Activated gamma-delta T cell (primary cell): ENCODE measurements at places on chromosomes 11 and 22.
A peak's percentile ranks its signal among the peaks of the same experiment; 100 is the strongest.

DNA sequence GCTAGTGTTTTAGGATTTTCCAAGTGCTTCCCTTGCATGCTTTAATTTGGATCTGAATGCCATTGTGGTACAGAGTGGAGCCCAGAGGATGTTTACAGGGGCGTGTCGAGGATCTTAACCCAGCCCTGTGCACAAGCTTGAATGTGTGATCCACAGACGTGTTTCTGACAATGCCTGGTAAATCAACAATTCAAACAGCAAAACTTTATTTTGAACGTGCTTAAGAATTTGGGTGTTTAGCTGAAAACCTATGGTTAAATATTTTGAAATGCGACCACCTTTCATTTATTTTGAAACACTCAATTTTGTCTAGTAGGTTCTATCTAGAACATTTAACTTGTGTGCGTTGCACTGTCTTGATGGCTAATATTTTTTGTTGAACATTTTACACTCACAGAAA is 1.8 kb downstream of the TUBA8 start:
- DNase-seq = no peak

DNA sequence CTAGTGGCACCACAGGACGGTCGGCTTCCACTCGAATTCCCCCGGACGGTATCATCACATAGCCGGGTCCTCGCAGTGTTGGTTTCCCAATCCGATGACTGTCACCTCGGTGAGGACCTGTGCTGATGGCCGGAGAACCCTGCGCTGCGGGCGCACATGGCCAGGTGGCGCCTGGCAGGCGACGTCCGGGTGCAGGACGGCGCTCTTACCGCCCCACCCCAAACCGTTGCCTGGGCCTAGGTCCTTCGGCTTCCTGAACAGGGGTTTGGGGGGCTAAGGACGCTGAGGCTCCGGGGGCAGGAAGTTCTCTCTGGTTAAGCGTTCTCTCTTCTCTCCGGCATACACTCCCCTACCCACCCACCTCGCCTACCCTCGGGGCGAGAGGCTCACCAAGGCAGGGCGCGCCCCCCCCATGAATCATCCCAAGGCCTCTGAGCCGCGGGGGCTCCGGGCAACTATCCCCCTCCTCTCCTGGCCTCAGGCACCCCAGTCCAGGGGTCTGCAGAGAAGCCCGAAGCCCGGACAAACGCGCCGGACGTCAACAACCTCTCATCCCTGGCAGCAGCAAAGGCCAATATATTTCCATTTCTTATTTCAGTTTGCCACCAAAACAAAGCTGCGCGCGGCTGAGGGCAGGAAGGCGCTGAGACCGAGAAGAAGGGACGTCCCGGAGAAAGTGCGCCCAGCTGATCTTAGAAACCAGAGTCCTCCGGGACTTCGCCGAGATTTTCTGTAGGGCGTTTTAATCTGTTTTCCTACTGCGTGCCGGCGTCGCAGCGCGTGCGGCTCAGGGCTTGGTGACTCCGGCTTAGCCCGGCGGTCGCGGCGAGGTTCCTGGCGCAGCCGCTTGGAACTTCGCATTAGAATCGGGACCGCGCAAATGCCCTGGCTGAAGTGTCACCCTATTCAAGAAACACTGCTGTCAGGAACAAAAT is 5.6 kb downstream of the ALX4 start:
- no peak for DNase-seq

DNA sequence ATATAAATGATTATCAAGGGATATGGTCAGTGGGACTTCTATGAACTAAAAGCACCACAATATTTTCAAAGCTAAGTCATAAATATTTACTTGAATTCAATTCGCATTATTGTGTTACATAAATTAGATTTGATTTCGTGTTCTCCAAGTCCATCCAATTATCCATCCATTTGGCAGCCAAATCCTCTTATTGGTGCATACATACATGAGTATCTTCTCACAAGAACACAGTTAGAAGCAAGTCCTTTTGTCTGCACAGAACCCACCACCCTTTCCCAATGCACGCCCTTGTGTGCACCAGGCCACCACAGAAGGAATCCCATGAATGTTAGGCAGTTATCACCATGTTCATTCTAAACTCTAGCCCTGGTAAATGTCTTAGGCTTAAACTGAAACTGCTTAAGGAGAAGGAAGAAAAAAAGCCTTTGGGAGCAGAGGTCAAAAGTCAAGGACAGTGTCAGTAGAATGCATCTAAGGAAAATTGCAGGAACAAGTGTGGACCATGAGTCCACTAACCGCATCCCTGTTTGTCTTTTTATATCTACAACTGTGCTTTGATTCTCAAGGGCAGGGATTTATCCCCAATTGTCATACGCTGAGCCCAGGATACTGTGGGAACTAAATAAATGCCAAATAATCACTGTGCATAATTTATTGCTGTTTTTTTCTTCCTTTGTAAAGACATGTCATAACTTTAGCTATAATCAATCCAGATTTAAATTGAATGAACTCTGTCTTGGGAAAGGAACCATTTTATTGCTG is 108.2 kb upstream of the DDI1 start:
- no peak for DNase-seq

GRCh38 chr11:117842131-117842941 is 17.8 kb upstream of the FXYD2 start:
- DNase-seq = no peak

GRCh38 chr22:30245985-30246813 is at the start of gene LIF:
Gene LIF (minus strand): TSS chr22:30246759. CDS start chr22:30246695, 64 bp downstream.
- no peak for DNase-seq

DNA sequence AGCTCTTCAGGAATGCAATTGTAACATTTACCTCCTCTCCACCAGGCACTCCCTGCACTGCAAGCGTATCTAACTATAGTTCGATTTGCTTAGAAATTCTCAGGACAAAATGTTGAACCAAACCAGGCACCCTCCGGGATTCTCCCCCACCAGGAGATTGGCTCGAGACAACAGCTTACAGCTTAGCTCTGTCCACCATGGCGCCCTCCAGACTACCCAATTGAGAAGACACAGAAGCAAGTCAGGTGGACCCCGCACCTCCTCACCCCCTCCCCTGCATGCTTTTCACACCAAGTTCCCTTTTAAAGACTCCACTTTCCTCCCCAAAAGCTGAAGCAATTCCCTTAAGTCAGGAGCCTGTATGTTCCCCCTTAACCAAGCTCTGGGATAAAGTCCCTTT is 34.7 kb upstream of the RFPL3 start:
- no peak for DNase-seq

- no peak for DNase-seq
These were observed 14.7 kb downstream of the SSH3 start for GRCh38 chr11:67317888-67318555.

DNA sequence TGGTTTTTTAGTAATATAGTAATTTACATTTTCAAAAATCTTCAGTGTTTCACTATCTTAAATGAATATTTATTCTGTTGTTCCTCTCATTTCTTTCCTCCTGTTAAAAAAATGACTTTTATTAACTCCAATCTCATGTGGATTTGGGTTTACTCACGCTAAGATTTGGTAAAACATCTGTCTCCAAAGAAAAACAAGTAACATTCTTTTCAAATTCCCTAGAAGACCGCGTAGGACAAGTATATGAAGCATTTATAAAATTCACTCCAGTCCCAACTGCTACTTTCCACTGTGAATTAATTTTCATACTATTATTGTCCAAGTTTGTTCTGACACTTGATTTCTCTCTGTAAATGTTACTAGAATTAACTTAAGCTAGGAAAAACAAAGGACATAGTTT is 26.2 kb downstream of the SBF2 start:
- no peak for DNase-seq

DNA sequence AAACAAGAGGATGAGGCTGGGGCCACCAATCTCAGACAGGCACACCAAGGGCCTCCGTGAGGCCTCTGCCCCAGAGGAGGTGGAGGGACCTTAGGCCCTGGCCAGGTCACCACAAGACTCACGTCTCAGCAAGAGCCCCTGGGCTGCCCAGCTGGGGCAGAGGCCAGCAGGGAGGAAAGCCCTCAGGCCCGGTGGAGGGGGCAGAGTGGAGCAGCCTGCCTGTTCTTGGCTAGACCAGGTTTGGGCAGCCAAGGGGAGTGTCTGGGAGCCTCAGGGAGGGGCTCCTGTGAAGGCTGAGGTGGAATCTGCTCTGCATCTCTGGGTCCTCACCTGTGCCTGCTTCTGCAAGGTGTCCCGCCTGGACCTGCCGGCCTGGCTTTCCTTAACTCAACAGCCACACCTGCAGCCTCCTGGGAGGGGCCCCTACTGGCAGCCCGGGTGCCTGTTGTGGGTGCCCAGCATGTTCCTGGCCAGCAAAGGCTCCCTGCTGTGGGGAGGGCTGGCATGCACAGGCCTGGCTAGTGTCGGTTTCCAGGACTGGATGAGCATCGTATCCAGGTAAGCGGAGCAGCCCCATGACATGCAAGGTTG is 11.9 kb downstream of the TTLL12 start:
- DNase-seq = no peak

DNA sequence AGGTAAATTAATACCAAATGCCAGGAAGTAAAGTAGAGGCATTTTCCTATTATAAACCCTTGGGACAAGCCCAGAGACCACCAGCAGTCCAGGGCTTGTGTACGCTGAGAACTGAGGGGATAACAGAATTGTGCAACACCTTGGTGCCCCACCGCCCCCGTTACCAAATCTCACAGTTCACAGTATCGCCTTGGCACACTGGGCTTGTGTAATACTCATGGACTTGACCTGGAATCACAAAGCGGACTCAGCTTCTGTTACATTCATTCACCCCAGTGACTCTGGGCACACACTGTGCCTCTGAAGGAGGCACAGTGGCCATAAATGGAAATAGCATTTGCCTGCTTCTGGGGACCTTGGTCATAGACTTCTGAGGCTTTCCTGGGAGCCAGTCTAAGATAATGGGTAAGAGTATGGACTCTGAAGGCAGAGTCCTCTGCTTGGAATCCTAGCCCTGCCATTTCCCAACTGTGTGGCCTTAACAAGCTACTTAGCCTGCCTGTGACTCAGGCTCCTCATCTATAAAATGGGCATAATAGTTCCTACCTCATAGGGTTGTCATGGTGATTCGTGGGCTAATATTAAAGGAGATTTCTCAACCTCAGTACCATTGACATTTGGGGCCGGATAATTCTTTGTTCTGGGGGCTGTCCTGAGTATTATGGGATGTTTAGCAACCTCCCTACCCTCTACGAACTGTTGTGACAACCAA is 53.7 kb downstream of the TIMP3 start:
- DNase-seq = no peak

- no peak for DNase-seq
These were observed 1955.1 kb upstream of the RAG2 start for GRCh38 chr11:38553148-38553547.

DNA sequence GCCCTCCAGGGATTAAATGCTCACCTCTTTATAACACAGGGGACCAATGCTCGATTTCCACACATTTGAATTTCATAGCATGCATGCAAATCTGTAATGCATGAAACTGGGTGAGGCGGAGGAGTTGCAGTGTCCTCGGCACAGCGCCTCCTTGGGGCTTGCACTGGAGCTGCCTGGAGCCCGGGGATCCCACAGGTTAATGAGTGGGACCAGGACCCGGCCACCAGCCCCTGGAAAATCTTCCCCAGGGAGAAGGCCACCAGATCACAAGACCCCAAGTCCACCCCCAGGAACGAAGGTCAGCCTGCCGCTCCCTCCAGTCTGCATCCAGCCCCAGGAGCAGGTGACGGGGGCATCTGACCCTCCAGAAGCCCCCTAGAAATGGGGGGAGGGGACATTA is 119.1 kb downstream of the MN1 start:
- DNase-seq = no peak

- no peak for DNase-seq
These were observed 22.8 kb downstream of the ARRB1 start for GRCh38 chr11:75328426-75329277.

GRCh38 chr11:123195188-123196059 is at the start of gene CLMP:
Gene CLMP (minus strand): TSS chr11:123195248. CDS start chr11:123194940, 308 bp downstream.
- no peak for DNase-seq

GRCh38 chr11:90113541-90113940 is 20.9 kb upstream of the NAALAD2 start:
- no peak for DNase-seq

GRCh38 chr11:94088906-94089305 is 39.7 kb upstream of the PANX1 start:
- DNase-seq = peak; percentile 1

- DNase-seq = no peak
These were observed 134.8 kb upstream of the DDI1 start for GRCh38 chr11:103901656-103902055.

DNA sequence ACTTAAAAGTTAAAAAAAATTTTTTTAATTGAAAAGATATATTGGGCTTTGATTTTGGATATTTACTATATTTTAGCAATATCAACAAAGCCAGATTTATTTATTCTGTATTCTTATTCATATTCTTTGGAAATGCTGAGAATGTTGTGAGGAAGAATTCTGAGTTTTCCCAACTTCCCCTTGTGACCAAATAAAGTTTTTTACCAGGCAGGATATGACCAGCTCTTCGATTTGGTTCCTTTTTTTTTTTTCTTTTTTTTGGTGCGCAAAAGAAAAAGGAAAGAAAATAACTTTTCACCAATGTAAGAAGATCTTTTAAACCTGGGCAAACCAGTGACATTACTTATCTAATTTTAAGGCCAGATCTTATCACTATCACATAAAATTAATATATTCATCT is 12.9 kb downstream of the TCP11L1 start:
- no peak for DNase-seq

GRCh38 chr11:4560467-4560866 is 15.5 kb downstream of the OR52M1 start:
- no peak for DNase-seq

DNA sequence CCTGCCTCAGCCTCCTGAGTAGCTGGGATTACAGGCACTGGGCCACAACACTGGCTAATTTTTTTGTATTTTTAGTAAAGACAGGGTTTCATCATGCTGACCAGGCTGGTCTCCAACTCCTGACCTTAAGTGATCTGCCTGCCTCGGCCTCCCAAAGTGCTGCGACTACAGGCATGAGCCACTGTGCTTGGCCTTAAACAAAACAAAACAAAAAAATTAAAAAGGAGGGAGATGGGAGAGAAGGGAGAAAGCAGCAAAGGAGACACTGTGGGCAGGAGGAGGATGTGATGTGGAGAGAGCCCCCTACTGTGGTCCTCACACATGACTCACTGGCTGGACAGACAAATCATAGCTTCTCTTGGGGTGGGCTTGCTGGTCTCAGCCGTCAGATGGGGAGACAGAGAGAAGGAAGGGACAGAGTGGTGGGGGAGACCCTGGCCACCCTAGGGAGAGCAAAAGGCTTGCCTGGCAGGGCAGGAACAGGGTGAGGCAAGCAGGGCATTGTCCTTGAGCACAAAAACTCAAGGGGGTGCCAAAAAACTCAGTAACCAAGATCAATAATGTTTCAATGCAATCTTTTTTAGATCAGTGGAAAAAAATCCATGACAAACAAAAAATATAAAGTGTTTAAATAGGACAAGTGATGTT is 31.6 kb downstream of the TPST2 start:
- no peak for DNase-seq

DNA sequence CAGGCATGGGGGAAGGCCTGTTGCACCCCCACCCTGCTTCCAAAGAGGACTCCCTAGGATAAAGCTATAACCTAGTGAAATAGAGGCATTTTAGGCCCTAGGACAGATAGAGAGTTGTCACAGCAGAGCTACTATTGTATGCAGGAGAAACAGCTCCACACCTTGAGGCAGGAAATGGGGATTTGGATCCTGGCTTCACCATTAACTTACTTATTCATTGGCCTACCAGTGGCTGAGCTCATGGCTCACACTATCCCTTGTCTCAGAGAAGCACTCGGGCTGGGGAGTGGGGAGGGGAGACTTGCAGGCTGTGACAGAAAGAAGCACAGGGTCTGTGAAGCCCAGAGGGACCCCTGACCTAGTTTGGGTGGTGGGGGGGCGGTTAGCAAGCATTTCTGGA is 999 bp upstream of the PDE2A start:
- no peak for DNase-seq

GRCh38 chr22:46027211-46028105 is 50.5 kb upstream of the WNT7B start:
- no peak for DNase-seq

- DNase-seq = no peak
These were observed 18.4 kb downstream of the SELENOO start for GRCh38 chr22:50218996-50219727.
